ENCODE measurements at places on chromosomes 6 and 20.

DNA sequence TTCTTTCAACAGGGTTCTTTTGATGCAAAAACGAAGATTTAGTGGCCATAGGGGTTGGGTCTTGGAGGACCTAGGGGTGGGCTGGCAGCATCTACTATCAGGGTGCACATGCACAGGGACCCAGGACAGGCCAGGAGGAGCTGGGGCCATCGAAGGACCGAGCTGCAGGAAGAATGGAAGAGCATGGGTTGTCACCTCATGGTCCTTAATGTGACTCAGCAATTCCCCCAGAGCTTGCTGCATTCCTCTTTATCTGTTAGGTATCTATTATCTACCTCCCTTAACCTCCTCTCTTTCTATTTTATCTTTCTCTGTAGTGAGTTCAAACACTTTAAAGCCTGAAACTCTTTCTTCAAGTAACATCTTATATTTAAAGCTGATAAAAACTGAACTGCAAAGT is 167.0 kb downstream of the AIG1 start:
- no peak for DNase-seq

- no peak for DNase-seq
These were observed 76.3 kb downstream of the HFE start for GRCh38 chr6:26163427-26164119.

DNA sequence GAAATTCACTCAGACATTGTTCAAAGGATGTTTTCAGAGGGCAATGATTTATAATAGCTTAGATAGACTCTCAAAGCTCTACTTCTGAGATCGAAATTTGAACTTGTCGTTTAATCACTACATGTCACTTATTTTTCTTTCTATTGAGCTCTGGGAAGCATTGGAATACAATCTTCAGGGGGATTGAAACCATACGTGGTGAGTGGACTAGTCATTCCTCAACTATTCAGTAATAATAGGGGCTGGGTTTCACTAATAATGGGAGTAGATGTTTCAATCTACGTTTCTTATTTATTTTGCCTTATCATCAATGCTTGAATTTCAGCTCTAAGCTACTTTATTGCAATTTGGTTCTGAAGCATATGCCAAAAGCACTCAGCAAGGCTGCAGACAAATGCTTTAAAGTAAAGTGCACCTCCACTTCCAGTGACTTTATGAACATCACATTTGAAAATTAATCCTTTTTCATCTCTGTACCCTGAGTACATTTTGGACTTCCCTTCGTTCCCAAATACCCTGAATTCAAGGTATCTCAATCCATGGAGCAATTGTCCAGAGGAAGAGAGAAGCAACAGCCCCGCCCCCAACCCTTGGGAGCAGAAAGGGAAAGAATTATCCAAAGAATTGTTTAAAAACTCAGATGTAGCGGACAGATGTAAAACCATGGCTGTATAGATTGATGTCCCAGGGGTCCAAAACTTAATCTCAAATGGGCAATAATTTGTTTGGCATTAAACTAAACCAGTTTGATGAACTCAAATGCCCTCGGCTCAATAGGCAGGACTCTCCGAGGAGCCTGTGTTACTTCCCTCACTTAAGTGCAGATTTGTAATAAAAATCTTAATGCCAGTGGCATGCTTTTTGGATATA is 68.1 kb downstream of the HFE start:
- DNase-seq, result peak; percentile 10

- no peak for DNase-seq
These were observed 1.0 kb upstream of the XRN2 start for GRCh38 chr20:21301940-21302663.

DNA sequence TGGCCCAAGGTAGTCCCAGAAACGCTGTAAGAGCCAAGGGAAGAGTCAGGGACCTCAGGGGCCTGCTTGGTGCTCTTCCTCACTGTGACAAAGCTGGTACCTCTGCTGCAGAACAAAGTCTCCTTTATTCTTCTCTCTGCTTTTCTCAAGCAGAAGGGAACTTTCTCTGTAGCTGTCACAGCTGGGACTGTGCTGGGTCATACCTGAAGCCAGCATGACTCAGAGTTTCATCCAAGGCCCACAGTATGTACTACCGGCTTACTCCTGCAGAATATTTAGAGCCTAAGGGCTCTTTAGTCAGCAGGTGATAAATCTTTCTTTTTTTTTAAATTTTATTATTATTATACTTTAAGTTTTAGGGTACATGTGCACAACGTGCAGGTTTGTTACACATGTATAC is 183.2 kb downstream of the TINAG start:
- DNase-seq, result no peak

DNA sequence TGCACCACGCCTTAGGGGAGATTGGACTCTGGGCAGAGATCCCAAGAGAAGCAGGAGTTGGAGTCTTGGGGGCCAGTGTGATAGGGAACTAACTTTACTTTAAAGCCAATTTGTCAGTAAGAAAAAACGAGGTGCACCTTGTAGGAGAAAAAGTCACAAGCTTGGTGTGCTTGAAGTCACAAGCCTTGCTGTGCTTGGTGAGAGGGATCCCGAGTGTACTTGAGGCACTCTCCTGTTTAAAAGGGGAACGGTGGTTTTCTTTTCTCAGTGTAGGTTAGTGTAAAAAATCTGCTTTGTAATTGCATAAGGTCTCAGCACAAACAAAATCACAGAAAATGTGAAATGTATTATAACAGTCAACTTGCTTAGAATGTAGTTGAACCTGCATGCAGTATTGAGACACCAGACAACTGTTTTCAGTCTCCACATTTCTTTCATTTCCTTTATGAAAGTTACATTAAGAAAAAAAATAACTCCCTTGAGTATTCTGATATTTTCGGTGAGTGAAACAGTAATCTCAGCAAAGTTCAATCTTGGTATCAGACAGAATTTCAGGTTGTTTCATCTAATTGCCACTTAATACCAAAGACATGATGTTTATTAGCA is 111.1 kb upstream of the DUSP22 start:
- DNase-seq, result no peak

DNA sequence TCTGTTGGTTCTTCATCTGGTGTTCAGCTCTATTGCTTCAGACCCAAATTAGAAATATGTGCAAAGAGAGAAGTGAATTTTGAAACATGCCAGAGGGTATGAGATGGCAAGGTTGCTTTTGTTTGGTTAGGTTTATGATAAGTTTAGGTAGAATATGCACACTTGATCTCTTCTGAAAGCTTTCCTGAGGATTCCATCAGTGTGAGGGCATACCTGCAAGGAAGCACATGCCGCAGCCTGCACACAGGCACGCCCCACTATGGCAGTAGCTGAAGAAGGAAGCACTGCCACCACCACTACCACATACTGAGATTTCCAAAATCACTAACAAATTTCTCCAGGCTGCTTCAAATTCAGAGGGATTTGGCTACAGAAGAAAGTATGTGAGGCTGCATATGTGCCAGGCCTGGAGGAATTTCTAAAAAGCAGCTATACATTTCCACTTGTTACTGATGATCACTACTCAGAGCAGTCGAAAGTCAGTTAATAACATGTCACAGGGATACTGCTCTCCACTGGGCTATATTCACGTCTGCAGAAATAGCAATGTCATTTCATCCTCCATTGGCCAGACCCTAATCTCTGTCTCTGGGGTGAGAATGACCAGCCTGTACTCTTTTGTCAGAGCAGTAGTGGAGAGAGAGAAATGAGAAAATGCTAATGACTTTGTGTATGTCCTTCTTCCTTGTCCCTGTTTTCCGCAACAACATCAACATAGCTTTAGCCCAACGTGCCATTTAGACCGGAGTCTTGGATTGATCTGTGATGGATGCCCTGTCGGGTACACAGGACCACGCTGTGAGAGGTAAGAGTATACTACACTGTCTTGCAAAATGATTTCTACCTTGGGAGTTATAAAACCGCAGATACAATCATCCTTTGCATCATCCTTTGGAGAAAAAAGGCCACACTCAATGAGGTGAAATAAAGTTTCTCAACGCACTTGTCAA is 396.7 kb downstream of the LAMA2 start:
- DNase-seq, result no peak

DNA sequence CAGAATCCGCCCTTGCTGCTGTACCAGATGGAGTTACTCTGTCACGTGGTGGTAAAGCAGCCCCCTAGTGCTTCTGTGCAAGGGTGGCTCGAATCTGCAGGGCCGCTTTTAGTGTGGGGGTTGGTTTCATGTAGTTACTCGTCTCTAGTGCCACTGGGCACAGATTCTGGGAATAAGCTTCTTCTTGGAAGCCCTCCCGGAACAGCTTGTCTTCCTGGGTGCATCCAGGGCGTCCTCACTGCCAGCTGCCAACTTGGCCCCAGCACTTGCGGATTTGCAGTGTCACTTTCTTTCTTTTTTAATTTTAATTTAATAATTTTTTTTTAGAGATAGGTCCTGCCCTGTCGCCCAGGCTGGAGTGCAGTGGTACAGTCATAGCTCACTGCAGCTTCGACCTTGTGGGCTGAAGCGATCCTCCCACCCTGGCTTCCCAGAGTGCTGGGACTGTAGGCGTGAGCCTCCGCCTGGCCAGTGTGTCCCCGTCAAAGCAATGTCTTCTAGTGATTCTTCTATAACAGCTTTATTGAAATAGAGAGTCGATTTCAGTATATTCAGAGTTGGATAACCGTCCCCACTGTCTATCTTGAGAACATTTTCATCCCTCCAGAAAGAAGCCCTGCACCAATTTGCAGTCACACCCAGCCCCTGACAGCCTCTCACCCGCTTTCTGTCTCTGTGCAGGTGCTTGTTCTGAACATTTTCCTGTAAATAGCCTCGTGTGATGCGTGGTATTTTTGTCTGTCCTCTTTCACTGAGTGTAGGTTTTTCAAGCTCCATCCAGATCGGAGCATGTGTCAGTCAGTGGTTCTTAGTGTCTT is 25.9 kb downstream of the PYGB start:
- no peak for DNase-seq

DNA sequence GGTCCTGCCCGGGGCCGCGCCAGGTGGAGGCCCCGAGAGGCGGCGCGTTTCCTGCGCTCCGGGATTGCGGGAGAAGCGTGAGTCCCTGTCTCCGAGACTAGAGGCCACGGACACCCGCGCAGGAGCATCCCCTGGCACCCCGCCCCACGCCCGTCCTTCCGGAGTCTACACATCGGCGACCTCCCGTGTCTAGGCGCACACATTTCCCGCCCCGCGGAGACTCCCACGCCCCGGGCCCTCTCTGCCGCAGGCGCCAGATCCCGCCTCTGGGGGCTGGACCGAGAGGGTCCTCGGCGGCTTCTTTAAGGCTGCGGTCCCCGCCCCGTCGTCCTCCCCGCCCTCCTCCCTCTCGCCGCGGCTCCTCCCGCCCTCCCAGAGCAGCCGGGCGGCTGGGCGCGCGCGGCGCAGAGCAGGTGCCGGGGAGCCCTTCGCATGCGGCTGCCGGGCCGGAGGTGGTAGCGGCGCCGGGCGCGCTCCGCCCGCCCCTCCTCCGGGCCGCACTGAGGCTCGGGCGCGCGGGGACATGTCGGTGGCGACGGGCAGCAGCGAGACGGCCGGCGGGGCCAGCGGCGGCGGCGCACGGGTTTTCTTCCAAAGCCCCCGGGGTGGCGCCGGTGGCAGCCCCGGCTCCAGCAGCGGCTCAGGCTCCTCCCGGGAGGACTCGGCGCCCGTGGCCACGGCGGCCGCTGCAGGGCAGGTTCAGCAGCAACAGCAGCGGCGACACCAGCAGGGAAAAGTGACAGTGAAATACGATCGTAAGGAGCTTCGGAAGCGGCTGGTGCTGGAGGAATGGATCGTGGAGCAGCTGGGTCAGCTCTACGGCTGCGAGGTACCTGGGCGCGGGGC is at the start of gene PPP1R14C:
TSS of gene PPP1R14C (plus strand) at position 375 of the 846 bp plus-strand sequence. CDS start at position 524, 149 bp downstream.
- peak; percentile 21 for DNase-seq

DNA sequence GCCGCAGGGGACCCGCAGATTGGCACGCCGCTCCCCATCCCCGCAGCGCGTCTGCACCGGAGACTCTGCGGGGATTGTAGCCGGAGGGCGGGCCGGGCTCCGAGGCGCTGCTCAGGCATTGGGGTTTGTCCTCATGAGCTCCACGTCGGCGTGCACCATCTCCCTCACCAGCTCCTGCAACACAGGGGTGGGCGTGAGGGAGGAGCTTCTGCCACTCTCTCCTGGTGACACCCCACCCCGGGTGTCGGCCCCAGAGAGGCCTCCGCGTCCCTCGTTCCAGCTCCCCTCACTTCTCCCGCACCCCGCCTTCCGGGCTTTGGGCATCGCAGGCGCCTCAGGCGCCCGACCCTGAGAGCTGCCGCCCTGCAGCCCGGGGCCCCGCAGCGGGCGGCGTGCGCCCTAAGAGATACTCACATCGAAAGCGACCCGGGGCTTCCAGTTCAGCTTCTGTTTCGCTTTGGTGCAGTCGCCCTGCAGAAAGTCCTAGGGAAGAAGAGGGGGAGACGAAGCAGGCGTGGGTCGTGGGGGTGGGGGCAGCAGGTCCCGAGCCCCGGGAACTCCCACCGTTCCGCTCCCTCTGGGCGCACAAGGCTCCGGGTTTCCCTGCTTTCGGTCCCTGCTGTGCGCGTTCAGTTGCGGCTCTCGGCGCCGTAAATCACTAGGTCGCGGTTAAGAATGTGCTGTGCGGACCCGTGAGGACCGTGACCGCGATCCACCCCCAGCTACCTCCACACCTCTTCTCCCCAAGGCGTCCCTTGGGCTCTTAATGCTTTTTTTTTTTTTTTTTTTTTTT is 14.5 kb downstream of the FOXC1 start:
- no peak for DNase-seq

GRCh38 chr20:32479697-32480171 is 105.4 kb downstream of the NOL4L start:
- no peak for DNase-seq

DNA sequence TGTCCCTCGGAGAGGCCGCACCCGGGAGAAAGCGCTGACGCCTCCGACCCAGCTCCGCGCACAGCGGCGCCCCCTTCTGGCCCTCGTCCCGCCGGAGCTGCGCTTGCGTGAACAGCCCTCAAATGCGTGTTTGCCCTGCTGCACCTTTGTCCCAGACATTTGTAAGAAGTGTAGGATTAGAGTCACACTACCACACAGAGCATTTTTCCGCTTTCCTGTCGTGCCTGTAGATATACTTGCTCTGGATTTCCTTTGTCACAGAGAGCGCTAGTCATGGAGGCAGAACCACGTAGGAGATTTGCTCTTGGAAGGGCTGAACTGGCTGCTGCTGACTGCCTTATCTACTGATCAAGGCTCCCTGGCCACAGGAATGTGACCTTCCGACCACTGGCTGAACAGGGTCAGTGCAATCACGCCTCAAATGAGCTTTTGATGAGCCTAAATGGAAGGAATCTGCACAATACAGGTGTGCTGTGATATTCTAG is 62.3 kb downstream of the PAX1 start:
- DNase-seq, result no peak

DNA sequence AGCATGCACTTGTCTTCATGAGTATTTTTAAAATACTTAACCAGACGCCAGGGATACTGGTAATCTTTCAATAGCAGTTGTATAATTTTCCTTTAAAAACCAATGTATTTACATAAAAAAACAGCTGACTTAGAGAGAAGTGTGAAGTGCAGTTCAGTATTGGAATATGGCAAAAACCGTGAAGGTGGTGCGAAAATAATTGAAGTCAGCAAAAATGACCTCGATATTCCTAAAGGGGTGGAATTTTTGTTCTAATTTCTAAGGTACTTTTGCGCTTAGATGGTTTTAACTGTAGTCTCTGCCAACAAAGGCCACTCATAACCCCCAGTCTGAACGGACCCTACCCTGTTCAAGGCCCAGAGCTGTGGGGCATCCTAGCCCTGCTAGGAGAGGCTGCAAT is 25.3 kb downstream of the GNAS-AS1 start:
- no peak for DNase-seq
